SHP77 treated with DMSO at 0.1 percent for 48 hours (cell line): ENCODE measurements at places on chromosomes 7 and 10.

DNA sequence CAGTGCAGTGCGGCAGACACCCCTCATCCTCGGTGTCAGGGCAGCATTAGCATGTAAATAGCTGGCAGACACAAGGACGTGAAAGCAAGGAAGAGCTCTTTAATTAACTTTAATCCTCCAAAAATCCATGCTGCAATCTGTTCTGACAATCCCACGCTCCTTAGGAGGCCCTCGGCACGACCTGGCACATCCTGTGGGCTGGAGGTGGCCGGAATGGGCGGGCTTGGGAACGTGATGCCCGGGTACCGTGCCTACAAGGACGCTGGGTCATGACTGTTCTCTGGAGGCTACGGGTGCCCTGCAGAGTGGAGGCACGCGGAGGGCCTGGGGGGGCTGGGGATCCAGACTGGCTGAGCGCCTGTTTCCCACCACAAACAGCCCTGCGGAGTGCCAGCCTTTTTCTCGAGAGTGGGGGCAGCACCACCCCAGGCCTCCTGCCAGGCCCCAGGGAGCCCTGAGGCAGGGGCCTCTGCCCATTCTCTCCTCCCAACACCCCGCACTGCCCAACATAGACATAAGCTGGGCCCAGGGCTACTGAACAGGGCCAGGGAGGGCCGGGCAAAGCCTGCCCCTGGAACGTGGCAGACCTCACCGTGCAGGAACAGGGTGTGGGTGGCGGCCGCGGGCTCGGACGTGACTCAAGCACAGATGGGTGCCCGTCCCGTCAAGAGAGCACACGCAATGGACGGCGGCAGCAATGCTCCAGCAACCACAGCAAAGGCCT lies 189.3 kb downstream of the MAD1L1 start:
- DNase-seq = no peak

DNA sequence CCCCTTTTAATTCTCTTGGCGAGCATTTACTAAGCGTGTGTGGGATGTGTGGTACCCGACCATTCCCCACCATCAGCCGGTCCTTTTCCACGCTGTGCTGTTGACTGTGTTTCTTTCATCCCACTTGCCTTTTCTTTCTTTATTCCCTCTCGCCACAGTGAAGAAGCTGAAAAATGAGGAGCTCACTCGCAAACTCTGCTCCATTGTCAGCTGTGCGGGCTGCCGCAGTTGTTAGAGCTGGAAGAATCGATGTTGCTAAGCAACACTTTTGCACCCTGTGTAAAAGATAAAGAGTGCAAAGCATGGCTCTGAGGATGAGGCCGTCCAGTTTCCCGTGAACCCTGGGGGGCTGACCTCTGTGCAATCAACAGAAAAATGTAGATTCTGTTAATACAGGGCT lies 203.1 kb upstream of the NEBL start:
- DNase-seq = no peak

DNA sequence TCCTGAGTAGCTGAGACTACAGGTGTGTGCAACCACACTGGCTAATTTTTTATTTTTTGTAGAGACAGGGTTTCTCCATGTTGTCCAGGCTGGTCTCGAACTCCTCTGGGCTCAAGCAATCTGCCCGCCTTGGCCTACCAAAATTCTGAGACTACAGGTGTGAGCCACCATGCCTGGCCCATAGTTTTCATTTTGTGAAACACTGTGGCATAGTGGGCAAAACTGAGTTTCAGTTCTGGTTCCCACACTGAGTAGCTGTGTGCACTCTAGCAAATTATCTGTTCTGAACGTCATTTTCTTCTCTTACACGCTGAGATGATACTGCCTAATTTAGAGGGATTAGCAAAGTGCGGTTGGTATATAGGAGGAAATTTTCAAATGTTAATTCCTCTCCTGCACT lies 13.5 kb downstream of the ATP5MK start:
- no peak for DNase-seq

DNA sequence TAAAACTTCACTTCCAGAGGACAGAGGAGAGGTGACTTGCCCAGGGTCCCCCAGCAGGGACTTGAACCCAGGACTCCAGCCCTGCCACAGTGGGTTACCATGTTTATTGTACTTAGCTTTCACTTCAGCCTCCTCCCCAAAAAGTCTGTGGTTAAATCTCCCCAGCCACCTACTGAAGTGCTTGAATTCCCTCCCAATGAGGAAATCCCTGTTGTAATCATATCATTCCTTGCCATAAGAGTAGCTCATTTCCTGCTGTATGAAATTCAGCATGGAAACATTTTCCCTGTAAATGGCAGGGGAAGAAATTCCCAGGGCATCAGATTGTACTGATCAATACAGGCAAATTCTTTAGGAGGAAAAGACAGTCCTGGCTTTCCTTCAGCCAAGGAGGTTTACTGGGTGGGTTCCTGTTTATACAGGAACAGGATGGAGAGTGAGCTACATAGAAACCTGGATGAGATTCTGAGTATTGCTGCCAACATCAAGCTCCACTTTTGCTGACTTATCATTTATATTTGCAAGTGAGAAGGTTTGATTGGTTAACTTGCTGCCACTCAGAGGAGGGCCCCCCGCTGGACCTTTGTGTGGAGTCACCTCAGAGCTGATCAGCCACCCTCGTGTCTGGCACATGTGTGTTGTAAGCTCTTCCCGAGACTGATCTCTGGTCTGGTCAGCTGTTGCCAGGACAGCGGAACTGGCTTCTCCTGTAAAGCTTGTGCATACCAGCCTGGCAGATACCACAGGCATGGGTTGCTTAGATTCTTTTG lies 16.4 kb upstream of the PDZD8 start:
- no peak for DNase-seq
